ENCODE measurements at places on chromosomes 12 and 14.

- peak; percentile 68 for DNase-seq
Measured at GRCh38 chr14:73633116-73634010, 11.4 kb upstream of the DNAL1 start.

DNA sequence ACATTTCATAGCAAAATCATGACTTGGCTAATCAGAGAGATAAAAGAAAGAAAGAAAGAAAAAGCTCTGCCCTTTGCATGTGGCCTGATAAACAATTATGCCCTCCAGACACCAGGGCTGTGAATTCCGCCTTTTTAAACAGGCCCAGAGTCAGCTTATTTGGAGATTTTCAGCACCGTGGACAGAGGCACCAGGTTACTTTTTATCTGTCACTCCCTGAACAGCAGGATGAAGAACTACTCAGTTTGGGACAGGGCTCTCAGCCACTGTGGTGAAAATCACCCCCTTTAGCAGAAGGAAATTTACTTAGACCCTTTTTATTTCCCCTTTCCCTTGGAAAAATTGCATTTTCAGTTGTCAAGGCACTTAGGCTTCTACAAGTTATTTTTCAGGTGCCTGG is 359.9 kb downstream of the NRXN3 start:
- DNase-seq, result no peak

DNA sequence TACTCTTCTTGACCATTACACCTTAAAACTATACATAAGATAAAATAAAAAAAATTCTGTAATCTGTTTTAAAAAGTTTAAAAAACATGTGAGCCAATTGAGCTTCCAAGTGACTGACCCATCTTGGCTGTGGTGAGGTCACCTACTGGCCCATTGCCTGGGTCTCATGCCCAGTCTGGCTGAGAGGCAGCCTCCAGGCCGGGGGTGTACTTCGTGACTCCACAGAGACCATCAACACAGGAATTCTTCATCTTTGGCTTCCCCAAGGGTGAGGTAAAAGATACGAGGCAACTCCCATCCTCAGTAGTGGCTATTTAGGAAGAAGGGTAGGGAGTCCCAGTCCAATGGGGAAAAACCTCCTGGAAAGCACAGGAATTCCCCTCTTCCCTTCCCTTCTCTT is 113.2 kb downstream of the APAF1 start:
- DNase-seq, result peak; percentile 19

DNA sequence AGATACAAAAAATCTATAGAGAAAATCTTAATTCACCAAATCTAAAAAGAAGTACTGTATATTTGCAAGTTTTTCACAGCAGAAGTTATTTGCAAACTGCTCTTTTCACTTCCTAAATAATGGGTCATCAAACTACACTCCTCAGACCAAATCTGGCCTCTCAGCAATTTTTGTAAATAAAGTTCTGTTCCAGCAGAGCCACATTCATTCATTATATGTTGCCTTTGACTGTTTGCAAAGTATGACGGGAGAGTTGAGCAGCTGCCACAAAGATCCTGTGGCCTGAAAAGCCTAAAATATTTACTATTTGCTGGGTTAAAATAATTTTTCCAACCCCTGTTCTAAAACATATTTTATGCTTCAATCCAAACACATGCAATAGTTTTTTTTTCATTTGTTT is 1222.3 kb upstream of the SEL1L start:
- no peak for DNase-seq

GRCh38 chr12:32870716-32871115 is 25.9 kb downstream of the PKP2 start:
- no peak for DNase-seq

DNA sequence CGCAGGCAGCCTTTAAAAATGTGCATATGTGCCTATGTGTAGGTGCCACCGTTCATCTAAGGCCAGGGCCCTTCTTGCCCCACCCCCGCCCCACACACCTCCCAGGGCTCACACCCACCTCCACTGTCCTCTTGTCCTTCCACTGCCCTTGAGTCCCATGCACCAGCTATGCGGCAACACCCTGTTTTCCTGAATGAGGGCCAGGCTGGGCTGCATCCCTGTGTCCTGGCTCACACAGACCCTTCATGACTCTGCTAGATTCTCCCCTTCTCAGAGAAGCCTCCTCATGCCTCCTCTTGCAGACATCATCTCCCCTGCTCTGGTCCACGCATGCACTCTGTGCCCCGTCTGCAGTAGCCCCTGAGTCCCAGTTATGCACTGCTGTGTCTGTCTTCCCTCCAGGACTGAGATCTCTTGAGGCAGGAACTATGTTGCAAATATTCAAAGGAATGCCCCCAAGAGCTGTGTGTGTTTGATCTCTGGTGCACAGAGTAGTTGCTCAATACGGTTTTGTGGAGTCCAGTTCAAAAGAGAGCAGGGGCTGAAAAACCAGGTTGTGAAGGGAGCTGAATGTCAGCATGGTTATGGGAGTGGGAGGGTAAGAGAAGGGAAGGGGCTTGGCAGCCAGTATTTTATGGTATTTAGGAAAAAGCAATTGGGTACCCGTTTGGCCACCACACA is 47.3 kb upstream of the ESRRB start:
- DNase-seq, result no peak

DNA sequence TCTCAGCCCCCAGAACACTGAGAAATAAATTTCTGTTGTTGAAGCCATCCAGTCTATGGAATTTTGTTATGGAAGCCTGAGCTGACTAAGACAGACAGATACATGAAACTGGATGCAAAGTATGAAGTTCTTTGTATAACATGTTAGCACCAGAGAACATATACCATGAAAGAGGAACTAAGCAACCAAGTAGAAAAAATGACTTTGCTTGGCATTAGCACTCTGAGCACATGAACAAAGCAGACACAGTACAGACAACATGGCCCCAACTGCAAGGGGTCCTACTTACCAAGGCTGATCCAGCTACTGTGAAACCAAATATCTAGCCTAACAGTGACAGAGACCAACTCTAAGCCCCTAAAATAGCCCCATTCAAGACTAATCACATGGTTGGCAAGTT is 13.8 kb downstream of the EXOC5 start:
- DNase-seq, result no peak

GRCh38 chr14:77822307-77822706 is 22.4 kb downstream of the ADCK1 start:
- no peak for DNase-seq

- DNase-seq, result no peak
Measured at GRCh38 chr14:76131071-76131965, 20.4 kb upstream of the GPATCH2L start.

DNA sequence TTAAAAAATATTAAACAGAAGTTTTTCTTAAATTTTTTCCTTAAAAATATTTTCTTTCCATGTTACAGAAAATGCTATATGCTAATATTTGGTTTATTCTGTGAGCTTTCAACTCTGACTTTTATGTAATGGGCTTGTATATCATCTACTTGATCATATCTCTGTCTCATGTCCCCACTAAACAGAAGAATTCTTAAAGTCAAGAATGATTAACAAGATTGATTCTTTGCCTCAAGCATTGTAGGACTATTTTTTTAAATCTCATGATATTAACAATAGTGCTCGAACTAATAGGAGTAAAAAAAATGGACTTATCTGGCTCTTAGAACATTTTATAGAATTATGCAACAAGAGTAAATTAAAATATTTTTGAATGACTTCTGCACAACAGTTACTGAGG is 206.3 kb downstream of the C12orf50 start:
- no peak for DNase-seq

GRCh38 chr12:96414637-96415036 is 14.4 kb upstream of the CDK17 start:
- DNase-seq, result no peak

Data from NCI-H446 (cell line).